Suprapubic skin (tissue), 4 donors: ENCODE measurements at places on chromosomes 3 and 15. TPM values are rescaled to one million over a fixed set of nuclear protein-coding genes. Genes with fewer than 3 reads are reported as not detected.

DNA sequence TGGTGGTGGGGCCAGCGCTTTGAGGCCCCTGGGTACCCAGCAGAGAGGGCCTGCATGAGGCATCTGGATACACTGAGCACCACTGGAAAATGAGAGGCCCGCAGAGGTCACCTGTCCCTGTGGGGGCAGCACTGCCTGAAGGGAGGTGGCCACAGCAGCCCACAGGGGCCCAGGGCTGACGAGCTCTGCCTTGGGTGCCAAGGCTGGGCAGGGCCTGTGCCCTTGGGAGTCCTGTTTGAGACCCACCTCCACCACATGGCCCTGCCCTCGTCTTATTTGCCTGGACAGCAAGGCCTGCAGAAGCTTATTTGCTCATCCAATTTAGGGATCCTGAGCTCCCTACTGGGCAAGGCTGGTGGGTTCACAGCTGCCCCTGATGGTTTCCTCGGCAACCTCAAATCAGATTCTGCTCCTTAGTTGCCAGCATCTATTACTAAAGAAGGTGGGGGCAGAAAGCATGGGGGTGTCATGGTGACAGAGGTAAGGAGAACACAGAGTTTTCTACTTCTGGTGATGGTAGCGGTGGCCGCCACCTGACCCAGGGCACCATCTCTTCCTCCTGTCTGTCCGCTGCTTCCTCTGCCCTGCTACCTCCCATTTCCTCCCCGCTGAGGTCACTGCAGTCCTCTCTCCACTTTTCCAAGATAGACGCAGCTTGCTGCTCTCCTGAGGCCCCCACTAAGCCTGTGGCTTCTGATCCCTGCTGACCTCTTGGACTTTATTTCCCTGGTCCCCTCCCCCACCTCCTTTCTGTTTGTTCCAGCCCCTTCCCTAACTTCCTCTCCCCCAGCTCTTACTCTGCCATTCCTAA is 62.9 kb downstream of the HMCES start:
- peaks cover 11% of the 10 kb centered on the region for H3K4me1 ChIP-seq
- H3K27ac ChIP-seq = no peak overlapping the region
- peaks cover 5% of the 10 kb centered on the region for H3K27me3 ChIP-seq
- no peak for DNase-seq
- no peak overlapping the region for H3K4me3 ChIP-seq

The GOLGA8G gene
- not detected for total RNA-seq

DNA sequence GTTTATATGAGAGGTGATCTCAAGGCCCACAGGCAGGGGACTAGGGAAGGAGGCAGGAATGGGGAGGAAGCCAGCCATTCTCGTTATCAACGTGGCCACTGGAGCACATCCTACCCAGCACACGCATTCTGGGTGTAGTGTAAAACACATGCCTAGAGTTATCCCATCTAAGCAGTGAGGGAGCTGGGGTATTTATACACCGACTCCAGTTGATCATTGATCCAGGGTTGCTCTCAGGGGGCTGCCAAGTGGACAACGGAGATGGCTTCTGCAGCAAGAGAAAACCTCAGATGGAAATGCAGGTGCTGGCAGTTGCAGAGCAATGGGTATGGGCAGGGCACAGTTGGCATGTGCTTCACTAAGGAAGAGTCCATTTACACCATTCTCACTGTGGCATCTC is 30.4 kb upstream of the SYNM start:
- H3K4me1 ChIP-seq = no peaks in the 10 kb centered on the region
- no peak overlapping the region for H3K4me3 ChIP-seq
- H3K36me3 ChIP-seq = no peaks in the 10 kb centered on the region
- DNase-seq = no peak
- H3K27me3 ChIP-seq = no peaks in the 10 kb centered on the region

GRCh38 chr3:1987980-1988379 is 110.7 kb upstream of the CNTN4 start:
- no peak for DNase-seq
- H3K27ac ChIP-seq = no peak overlapping the region
- no peaks in the 10 kb centered on the region for H3K27me3 ChIP-seq

DNA sequence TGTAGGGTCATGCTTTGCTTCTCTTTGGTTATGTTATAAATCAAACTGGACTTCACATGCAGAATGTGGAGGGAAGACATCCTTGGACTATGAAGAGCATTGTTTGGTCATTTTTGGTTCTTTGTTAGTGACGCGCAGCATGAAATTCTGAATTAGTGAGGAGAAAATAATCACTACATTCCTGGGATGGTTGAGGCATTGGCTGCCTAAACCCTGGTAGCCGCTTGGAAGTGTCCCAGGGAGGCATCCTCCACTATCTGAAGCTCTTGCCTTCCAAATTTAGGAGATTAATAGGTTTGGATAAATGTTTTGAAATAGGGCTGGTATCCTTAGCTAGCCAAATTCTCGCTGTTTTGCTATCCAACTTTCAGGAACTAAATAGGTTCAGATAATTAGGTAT is 96.2 kb downstream of the CLSTN2 start:
- H3K4me1 ChIP-seq = no peaks in the 10 kb centered on the region
- DNase-seq = no peak
- no peaks in the 10 kb centered on the region for H3K36me3 ChIP-seq
- no peaks in the 10 kb centered on the region for H3K27me3 ChIP-seq
- H3K27ac ChIP-seq = no peak overlapping the region

DNA sequence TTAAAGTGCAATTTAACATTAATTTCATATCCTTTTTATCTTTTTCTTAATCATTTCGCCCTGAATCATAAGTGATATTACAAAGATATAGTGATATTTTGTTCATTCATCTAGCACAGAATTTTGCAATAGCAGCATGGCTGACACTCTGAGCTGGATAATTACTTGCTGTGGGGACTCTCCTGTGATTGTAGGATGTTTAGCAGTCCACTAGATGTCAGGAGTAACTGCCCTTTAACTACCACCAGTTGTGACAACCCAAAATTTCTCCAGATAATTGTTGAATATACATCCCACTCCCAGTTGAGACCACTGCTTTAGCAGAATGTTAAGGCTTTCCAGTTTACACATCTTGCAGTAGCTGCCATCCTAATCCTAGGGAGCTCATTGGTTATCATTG is 196.8 kb upstream of the MBNL1 start:
- no peaks in the 10 kb centered on the region for H3K4me1 ChIP-seq
- no peak overlapping the region for H3K27ac ChIP-seq
- DNase-seq = no peak

DNA sequence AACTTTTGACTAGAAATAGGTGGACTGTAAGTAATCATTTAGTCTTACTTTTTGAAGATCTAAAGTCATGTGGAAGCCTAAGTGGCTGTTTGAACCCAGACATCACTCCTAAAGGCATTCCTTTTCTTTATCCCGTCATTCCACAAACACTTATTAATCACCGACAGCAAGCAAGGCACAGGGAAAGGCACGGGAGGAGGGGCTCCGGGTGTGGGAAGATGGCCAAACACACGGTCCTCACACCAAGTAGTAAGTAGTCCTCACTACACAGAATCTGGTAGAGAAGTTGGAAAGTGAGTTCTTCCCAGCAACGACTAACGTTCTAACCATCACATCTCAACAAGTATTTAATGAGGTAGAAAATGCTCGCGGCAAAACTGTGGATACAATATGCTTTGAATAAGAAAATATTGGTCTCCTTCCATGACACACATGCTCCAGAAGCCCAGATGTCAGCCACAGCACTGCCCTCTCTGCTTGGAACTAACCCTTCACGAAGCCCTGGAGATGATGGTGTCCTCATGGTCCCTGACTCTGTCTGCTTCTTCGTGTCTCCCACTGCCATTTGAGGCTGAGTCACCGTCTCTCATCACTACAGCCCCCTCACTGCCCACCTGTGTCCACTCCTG is 202.2 kb downstream of the OPA1 start:
- H3K4me1 ChIP-seq = peaks cover 10% of the 10 kb centered on the region
- no peak overlapping the region for H3K27ac ChIP-seq
- H3K27me3 ChIP-seq = no peaks in the 10 kb centered on the region
- DNase-seq = peak; percentile 29
- no peak overlapping the region for H3K4me3 ChIP-seq

DNA sequence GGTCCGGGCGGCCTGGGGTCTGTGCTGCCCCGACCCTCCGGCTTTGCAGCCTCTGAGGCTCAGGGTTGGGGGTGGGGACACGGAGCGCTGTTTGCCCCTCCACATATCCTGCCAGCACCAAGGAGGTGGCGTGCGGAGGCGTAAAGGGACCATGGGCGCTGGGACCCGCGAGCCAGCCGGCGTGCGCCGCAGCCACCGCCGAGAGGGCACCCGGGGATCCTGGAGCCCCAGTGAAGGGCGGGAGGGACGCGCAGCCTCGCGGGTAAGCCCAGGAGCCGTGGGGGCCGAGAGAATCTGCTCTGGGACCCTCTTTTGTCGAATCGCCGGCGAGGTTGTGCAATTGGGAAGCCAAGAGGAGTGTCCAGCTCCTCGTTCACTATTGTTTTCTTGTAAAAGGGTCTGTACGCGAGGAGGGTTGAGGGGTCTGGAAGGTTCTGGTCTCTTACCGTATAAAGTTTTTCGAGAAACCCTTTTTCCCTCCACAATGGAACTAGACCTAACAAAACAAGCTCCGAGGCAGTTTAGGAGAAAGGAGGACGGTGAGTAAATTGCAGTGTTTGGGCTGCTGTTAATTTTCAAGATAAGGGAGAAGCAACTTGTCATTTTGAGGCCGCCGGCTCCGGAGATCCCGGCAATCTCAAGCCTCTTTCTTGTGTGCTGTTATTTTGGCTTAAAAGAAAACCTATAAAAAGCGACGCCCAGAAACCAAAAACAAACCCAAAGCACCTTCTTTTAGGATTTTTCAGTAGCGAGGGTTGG is 29.9 kb upstream of the ST3GAL6 start:
- peak; percentile 61 for DNase-seq
- H3K27ac ChIP-seq = peak overlapping the region; percentile 90
- H3K4me1 ChIP-seq = peaks cover 11% of the 10 kb centered on the region

- H3K36me3 ChIP-seq = peaks cover 19% of the 10 kb centered on the region
- peaks cover 22% of the 10 kb centered on the region for H3K4me1 ChIP-seq
- H3K4me3 ChIP-seq = no peak overlapping the region
- DNase-seq = no peak
- no peaks in the 10 kb centered on the region for H3K27me3 ChIP-seq
These were observed 53.3 kb downstream of the AAGAB start for GRCh38 chr15:67201136-67201535.

The CCRL2 gene
- total RNA-seq = 0.81 TPM

- no peaks in the 10 kb centered on the region for H3K36me3 ChIP-seq
- no peaks in the 10 kb centered on the region for H3K27me3 ChIP-seq
- no peak overlapping the region for H3K27ac ChIP-seq
- DNase-seq = no peak
These were observed 82.7 kb upstream of the SLC6A6 start for GRCh38 chr3:14319654-14320182.

The DAZL gene
- total RNA-seq = not detected

GRCh38 chr3:52800079-52800478 is 5.5 kb downstream of the ITIH3 start:
- no peaks in the 10 kb centered on the region for H3K36me3 ChIP-seq
- H3K27ac ChIP-seq = no peak overlapping the region
- no peaks in the 10 kb centered on the region for H3K4me1 ChIP-seq

- H3K27ac ChIP-seq = no peak overlapping the region
- H3K4me1 ChIP-seq = no peaks in the 10 kb centered on the region
- DNase-seq = no peak
- no peaks in the 10 kb centered on the region for H3K27me3 ChIP-seq
- H3K4me3 ChIP-seq = no peak overlapping the region
These were observed 57.5 kb upstream of the TAMM41 start for GRCh38 chr3:11904157-11904556.

The NR1I2 gene
- total RNA-seq = not detected

The CHST14 gene
- 13.6 TPM for total RNA-seq

DNA sequence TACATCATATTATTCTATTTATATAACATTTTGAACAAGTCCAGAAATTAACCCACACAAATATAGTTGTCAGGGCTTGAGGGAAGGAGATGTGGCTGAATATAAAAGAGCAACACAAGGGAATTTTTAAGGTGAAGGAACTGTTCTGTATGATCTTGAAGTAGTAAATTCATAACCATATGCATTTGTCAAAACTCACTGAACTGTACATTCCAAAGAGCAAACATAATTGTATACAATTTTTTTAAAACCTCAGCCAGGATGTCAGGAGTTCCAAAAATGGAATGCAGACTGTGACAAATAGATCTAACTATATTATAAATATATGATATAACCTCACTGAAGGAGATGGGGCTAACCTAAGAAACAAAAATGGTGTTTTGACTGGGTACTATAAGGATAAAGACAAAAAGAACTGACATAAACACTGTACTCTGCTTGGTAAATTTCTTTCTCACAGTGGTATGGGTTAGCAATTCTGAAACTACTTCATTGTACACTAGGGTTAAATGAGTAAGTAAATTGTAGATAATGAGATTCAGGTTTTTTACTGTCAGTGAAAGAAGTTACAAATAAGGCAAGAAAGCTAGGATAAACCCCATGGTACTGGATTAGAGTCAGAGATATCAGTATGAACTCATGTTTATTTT is 14.4 kb downstream of the GOLGB1 start:
- DNase-seq = no peak
- H3K36me3 ChIP-seq = peaks cover 5% of the 10 kb centered on the region
- H3K4me1 ChIP-seq = peaks cover 11% of the 10 kb centered on the region
- H3K27ac ChIP-seq = no peak overlapping the region
- no peak overlapping the region for H3K4me3 ChIP-seq

GRCh38 chr3:72085036-72085435 is 300.1 kb upstream of the PROK2 start:
- no peaks in the 10 kb centered on the region for H3K36me3 ChIP-seq
- no peak overlapping the region for H3K4me3 ChIP-seq
- no peak overlapping the region for H3K27ac ChIP-seq
- H3K4me1 ChIP-seq = peaks cover 2% of the 10 kb centered on the region
- no peak for DNase-seq

GRCh38 chr3:62824965-62825592 is 50.1 kb downstream of the CADPS start:
- H3K36me3 ChIP-seq = no peaks in the 10 kb centered on the region
- no peaks in the 10 kb centered on the region for H3K4me1 ChIP-seq
- no peak overlapping the region for H3K4me3 ChIP-seq
- DNase-seq = no peak

The IL5RA gene
- total RNA-seq = not detected

The C3orf49 gene
- not detected for total RNA-seq

DNA sequence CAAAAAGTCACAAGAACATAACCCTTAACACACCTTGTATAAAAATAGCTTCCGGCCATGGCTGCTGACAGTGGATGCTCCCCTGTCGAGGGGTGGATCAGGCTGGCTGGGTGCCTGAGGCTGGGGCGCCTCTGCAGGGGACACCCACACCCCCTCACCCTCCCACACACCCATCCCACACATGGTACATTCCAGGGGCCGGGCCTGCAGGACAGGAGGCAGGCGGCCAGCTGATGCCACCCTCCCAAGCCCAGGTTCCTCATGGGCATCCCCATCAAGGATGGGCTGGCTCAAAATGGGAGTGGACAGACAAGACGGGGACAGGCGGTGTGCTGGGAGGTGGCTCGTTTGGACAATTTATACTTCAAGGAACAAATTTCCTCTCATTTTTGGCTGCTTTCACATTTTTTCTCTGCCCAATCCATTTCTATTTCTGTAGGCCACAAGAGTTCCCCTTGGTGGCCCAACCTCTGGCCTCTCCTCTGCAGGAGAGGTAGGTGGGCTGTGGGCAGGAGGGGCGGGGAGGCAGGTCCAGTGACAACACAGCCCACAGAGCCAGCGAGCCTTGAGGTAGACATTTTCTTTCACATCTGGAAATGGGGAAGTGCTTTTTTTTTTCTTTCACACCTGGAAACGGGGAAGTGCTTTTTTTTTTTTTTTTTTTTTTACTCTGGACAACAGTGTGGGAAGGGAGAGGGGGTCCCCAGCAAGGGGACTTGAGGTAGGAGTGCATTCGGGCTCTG is 23.3 kb downstream of the RNU5B-1 start:
- no peak overlapping the region for H3K4me3 ChIP-seq
- DNase-seq = no peak
- H3K4me1 ChIP-seq = no peaks in the 10 kb centered on the region
